ENCODE measurements at places on chromosomes 16 and 17.

DNA sequence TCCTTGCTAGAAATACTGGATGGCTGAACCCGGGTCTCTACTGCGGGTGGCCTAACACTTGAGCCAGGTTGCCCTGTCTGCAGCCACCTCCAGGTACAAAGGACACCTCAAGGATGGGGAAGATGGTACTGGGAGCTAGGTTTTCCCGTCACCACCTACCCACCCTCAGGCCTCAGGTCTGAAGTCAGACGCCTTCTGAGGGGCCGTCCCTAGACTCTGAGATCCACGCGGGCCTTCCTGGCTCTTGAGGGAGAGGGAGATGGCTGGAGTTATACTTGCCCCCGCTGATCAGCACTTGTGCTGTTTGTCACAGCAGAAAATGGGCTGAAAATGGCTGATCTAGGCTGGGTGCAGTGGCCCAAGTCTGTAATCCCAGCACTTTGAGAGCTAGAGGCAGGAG lies 10.6 kb downstream of the TRPV3 start:
- H3K27me3 ChIP-seq: no peaks in the 10 kb centered on the region
- no peaks in the 10 kb centered on the region for H3K36me3 ChIP-seq
- DNase-seq: no peak
- no peak overlapping the region for H3K27ac ChIP-seq

- H3K27me3 ChIP-seq: no peaks in the 10 kb centered on the region
- H3K36me3 ChIP-seq: no peaks in the 10 kb centered on the region
Observed at GRCh38 chr16:14041164-14041563, 30.0 kb upstream of the MRTFB start.

DNA sequence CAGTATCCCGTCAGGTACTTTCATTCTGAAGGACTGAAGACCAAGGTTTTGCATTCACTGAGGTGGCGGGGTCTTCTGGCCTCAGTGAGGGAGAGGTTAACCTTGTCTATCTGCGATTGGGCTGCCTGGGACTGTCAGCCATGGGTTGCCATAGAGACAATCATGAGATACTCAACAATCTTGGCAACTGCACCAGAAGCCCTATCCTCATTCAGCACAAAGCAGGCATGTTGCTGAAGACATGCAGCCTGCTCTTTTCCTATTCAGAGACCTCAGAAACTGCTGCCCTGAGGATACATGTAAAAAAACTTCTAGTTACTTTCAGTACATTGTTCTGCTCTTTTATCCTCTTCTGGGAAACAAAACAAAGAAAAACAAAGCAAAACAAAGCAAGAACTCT lies 146.3 kb upstream of the PIRT start:
- H3K4me1 ChIP-seq: no peaks in the 10 kb centered on the region
- H3K27me3 ChIP-seq: no peaks in the 10 kb centered on the region
- no peak overlapping the region for H3K4me3 ChIP-seq
- no peaks in the 10 kb centered on the region for H3K36me3 ChIP-seq
- DNase-seq: no peak

DNA sequence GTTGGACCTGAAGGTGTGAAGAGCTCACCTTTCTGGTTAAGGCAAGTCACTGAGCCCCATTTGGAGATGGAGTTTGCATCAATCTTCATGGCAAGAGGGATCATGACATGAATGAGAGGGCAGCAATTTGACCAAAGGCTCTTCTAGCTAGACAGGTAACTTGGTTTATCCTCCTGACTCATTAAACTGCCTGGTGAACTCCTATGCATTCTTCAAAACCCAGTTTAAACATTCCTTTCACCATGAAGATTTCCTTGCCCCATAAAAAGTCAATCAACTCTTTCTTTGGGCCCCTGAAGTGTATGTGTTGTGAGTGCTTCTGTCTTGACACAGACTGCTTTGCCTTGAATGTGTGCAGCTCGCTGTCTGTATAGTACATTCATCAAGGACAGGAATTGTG lies 120.0 kb upstream of the FOXF1 start:
- H3K27ac ChIP-seq: no peak overlapping the region
- no peaks in the 10 kb centered on the region for H3K36me3 ChIP-seq
- H3K4me1 ChIP-seq: no peaks in the 10 kb centered on the region
- no peak overlapping the region for H3K4me3 ChIP-seq

GRCh38 chr17:47895347-47895855 lies 635 bp upstream of the SP2 start:
- peaks cover 10% of the 10 kb centered on the region for H3K4me1 ChIP-seq
- peak overlapping the region; percentile 60 for H3K4me3 ChIP-seq
- H3K27me3 ChIP-seq: no peaks in the 10 kb centered on the region
- H3K36me3 ChIP-seq: 0 out of 2 replicates have a peak, but pooled peaks cover 4% of the 10 kb centered on the region

DNA sequence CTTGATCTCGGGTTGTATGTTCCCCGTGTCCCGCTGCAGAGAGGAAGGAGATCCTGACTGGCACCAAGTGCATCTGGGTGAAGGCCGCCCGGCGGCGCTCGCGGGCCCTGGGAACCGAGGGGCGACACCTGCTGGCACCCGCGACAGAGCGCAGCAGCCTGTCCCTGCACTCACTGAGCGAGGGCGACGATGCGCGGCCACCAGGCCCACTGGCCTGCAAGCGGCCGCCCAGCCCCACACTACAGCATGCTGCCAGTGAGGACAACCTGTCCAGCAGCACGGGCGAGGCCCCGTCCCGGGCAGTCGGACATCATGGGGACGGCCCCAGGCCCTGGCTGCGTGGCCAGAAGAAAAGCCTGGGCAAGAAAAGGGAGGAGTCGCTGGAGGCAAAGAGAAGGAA lies 7.5 kb downstream of the BTBD17 start:
- no peak for DNase-seq
- no peaks in the 10 kb centered on the region for H3K36me3 ChIP-seq
- no peak overlapping the region for H3K27ac ChIP-seq
- no peaks in the 10 kb centered on the region for H3K27me3 ChIP-seq

DNA sequence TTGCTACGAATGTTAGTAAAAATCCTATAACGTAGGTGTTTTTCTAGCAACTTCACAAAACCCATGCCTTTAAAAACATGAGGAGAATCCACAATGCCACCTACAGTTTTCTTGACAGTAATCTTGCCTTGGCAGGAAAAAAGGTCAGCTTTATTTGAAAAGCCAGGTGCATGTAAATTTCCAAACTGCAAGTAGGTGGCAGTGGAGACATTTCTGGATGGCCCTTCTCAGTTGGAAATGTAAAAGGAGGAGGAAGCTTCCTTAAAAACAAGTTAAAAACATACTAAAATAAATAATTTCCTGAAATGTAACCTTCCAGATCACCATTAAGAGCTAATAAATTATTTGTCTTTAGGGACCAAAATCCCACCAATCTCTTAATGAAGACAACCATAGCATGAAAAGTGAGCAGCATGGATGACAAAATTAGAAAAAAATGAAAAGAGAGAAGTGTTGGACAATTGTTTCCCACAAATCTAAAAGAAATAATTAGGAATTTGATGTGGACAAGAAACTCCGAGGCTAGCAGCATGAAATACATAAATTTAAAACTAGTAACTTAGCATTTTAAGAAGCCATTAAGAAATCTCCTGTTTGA lies 152.2 kb downstream of the SNX11 start:
- no peak overlapping the region for H3K4me3 ChIP-seq
- no peak overlapping the region for H3K27ac ChIP-seq
- H3K4me1 ChIP-seq: peaks cover 33% of the 10 kb centered on the region
- H3K27me3 ChIP-seq: no peaks in the 10 kb centered on the region
- H3K36me3 ChIP-seq: no peaks in the 10 kb centered on the region
- no peak for DNase-seq

GRCh38 chr16:74046524-74046923 lies 250.1 kb upstream of the PSMD7 start:
- H3K4me3 ChIP-seq: no peak overlapping the region
- H3K27ac ChIP-seq: no peak overlapping the region
- no peak for DNase-seq

GRCh38 chr17:73657473-73658116 lies 13.3 kb upstream of the SDK2 start:
- H3K4me1 ChIP-seq: no peaks in the 10 kb centered on the region
- H3K4me3 ChIP-seq: no peak overlapping the region
- no peak overlapping the region for H3K27ac ChIP-seq
- H3K36me3 ChIP-seq: no peaks in the 10 kb centered on the region

DNA sequence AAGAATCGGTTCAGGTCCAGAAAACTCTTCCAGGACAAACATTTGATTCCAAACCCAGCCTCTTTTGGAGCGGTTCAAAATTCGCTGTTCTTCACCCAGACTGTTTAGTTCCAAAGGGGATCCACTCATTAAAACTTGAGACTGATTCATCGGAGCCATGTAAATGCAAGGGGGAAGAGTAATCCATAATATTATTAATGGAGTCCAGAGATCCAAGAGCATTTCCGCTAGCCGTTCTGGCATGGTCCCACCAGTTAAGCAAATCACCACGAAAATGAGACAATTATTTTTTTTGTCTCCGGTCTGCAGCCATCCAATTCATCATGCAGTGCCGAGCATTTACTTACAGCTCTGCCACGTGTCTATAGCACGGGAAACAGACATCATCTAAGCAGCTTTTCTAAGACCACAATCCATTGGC lies 15.1 kb downstream of the CDH8 start:
- H3K27ac ChIP-seq: no peak overlapping the region
- no peaks in the 10 kb centered on the region for H3K36me3 ChIP-seq
- H3K27me3 ChIP-seq: no peaks in the 10 kb centered on the region
- H3K4me1 ChIP-seq: no peaks in the 10 kb centered on the region
- no peak overlapping the region for H3K4me3 ChIP-seq

DNA sequence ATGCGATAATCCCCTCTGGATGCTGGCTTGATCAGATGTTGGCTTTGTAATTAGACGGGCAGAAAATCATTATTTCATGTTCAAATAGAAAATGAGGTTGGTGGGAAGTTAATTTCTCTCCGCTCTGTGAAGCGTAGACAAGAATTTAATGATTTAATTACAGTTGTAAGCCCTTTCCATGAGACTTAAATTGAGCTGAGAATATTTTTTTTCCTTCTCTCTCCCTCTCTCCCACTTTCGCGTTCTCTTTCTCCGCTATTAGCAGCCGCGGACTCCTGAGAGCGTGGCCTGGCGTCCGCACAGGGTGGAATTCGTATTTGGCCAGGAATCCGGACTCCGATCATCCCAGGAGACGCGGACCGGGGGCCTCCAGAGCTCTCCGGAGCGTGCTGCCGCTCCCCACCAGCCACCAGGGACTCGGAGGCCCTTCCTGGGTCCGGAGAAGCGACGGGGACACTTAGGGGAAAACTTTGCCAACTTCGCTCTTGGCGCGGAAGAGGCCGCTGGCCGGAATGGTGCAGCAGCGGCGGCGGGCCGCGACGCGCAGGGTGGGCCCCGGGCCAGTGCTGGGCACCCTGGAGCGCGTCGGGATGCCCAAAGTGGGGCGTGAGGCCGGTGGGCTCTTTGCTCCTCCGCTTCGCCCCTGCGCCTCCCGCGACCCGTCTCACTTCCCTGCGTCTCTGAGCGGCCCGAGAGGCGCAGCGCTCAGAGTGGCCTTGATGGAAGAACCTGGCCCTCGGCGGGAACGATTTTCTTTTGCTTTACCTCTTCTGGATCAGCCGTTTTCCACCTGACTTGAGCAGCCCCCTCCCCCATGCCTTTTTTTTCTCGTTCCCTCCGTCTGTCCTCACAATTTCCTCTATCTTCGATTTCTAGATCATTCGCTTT lies 3.6 kb upstream of the IRX3 start:
- no peak for DNase-seq
- H3K4me1 ChIP-seq: no peaks in the 10 kb centered on the region
- H3K36me3 ChIP-seq: no peaks in the 10 kb centered on the region
- H3K27me3 ChIP-seq: no peaks in the 10 kb centered on the region
- H3K4me3 ChIP-seq: no peak overlapping the region

DNA sequence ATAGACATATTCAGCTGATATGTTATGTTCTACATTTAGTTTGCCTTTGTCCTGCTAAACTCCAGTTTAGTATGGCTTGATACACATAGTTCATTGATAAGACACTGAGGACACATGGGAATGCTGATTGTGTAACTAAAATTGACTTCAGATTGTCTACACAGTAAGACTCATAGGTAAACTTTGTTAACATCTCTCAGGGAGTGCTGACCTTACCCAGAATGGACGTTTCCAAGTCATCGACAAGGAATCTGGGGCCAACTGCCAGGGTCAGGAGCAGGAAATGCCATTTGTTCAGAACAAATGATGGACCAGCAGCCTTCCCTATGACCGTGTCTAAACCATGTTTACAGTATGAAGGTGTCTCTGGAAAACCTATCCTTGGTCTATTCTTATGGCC lies 58.7 kb downstream of the DYNLRB2 start:
- H3K27ac ChIP-seq: no peak overlapping the region
- H3K36me3 ChIP-seq: no peaks in the 10 kb centered on the region
- no peaks in the 10 kb centered on the region for H3K27me3 ChIP-seq
- no peak overlapping the region for H3K4me3 ChIP-seq
- DNase-seq: no peak

- H3K4me3 ChIP-seq: peak overlapping the region; percentile 83
- H3K27me3 ChIP-seq: no peaks in the 10 kb centered on the region
- H3K27ac ChIP-seq: peak overlapping the region; percentile 88
- no peaks in the 10 kb centered on the region for H3K36me3 ChIP-seq
- DNase-seq: peak; percentile 55
Observed at GRCh38 chr17:57986841-57987580, 1.0 kb downstream of the VEZF1 start.

- H3K36me3 ChIP-seq: no peaks in the 10 kb centered on the region
- DNase-seq: no peak
- H3K4me1 ChIP-seq: peaks cover 44% of the 10 kb centered on the region
- no peaks in the 10 kb centered on the region for H3K27me3 ChIP-seq
- H3K4me3 ChIP-seq: no peak overlapping the region
Observed at GRCh38 chr16:70692130-70692872, 6.4 kb upstream of the MTSS2 start.

Measured in Caco-2 (cell line).